Left ventricle myocardium inferior (tissue), 1 donor: ENCODE measurements at places on chromosomes 1 and 21.

DNA sequence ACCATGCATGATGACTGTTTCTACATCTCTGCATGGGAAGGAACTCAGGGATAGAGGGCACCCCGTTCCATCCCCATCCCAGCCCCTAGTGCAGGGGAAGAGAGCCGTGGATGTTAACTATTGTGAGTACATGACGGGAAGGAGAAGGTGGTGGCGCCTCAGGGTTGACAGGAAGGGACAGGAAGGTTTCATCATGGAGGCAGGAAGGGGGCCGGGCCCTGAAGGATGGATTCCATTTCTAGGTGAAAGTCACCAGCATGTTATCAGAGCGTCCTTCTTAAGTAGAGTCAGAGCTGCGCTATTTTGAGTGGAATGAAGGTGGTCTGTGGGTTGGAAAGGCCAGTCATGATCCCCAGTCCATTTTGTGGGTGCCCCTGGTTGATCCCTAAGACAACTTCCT is 25.1 kb upstream of the ZNF648 start:
- no peak for DNase-seq

DNA sequence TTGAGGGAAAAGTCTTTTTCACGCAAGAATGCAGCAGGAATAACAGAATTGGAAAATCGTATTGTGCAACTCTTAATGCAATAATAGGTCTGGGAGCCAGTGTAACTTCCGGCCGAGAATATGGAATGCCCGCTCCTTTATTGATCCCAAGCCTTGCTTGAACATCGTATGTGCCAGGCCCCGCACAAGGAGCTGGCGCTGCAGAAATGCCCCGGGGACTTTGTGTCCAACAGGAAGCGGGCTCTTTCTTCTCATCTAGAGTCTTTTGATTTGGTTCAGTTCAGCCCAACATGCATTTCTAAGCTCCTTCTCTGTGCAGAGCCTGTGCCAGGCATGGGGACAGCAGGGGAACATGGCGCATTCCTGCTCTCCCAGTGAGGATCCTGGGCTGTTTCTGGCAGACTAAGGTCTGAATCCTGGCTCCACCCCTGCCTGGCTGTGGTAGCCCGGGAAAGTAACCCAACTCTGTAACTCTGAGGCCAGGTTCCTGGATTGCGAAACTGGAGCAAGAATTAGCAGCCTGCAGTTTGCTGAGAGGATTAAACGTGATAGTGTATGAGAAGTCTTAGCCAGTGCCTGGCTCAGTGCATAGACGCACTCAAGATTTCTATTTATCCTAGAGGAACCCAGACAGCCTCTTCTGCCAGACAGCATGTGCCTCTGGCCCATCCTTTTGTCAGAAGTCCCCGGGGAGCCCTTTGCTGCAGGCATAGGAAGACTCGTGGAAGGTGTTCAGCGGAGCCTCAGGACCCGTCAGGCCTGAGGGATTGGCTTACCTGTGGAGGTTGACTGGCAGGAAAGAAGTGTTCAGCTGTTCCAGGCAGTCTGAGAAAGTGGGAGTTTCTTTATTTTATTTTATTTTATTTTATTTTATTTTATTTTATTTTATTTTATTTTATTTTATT is 987 bp upstream of the CDCP2 start:
- peak; percentile 47 for DNase-seq

DNA sequence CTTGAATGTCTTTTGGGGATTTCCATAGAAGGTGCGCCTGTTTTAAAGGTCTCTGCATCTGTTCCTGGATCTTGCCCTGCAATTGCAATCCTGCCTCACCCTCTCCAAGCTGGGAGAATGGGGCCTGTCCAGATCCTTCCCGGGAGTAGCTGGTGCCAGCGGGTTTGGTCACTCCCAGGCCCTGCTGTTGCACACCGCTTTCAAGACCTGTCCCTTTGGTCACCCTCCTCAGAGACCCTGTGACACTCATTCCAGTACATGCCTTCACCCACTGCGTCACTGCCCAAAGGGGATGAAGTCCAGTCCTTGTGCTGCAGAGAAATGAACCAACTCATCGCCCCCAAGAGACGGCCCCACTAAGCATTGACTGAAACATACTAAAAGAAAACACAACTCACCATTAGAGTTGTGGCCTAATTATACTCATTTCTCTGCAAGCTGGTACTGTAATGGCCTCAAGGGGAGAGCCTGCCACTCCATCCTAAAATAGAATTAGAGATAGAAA is 1.9 kb upstream of the IRF2BP2 start:
- peak; percentile 38 for DNase-seq

- no peak for DNase-seq
Observed at GRCh38 chr1:202681736-202682420, 28.4 kb downstream of the SYT2 start.

- no peak for DNase-seq
Observed at GRCh38 chr21:25412100-25412499, 195.2 kb downstream of the MRPL39 start.
